ENCODE measurements at places on chromosomes 16 and 17.
A peak's percentile ranks its signal among the peaks of the same experiment; 100 is the strongest.

DNA sequence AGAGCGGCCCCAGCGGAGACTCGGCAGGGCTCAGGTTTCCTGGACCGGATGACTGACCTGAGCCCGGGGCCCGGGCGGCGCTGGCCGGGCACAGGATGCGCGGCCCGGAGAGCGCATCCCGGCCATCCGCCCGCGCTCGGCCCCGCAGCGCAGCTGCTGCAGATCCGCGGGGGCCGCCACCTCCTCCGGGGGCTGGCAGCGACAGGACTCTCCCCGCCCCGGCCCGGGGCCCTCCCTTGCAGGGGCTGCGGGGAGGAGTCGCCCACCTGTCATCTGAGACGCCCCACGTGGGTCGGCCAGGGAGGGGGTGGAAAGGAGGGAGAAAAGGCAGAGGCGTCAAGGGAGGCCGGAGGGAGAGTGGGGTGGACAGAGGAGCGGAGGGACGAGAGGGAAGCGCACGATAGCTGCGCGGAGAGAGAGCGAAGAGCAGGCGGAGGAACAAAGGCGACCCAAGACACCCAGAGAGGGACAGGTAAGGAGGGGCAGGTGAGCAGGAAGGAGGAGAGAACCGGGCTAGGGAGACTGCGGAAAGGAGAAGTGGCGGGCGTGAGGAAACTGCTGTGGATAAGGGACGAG is 471 bp upstream of the PRKAR1A start:
- peak; percentile 74 for DNase-seq

DNA sequence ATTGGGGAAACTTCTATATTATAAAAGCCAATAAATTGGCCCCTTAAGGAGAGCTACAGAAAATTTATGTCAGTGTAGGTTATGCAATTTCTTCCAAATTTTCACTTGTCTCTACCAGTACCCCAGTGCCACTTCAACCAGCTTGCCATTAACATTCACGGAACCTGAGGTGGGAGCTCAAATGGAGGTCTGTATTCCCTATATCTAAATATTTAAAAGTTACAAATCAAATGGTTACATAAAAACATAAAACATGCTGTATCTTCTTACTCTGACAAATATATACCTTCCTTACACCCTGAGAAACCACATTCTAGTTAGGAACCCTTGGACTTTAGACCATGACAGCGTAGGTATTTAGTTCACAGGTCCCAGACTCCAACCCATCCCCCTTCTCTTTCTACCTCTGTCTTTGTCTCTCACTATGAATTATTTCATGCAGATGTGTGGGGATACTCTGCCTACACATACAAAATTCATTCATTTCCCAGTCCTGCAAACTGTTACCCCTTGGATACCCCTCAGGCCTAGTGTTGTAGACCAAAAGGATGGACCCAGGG is 127.8 kb upstream of the PMFBP1 start:
- DNase-seq = no peak

GRCh38 chr17:82909322-82909904 is 69.6 kb upstream of the ZNF750 start:
- peak; percentile 30 for DNase-seq

GRCh38 chr16:46922239-46922638 is 38.1 kb downstream of the GPT2 start:
- DNase-seq = no peak

DNA sequence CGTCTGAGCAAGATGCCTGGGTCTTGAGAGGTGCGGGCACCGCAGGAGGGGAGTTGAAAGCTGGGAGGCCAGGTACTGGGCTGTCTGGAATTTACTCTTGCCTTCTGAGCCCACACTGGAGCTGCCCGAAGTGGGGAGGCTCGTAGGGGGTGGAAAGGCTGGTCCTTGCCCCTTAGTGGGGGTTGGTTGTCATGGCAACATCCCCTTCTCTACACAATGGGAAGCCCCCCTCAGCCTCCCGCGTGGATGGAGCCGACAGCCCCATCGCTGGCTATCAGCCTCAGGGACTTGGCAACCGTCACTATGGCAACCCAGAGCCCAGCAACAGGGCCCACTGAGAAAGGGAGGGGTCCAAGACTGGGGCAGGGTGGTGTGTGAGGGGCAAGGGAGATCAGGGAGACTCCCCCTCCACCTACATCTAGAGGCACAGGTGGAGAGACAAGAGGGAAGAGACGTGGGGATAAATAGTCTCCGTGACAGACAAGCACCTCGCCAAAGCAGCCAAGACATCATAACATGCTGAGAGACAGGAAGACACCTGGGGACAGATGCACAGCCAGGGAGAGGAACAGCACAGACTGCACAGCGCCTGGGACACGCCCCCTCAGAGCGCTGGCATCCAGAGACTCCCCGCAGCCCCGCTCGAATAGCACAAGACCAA is 5.3 kb upstream of the DNAH2 start:
- DNase-seq = no peak

GRCh38 chr17:46942441-46943217 is 19.7 kb downstream of the GOSR2 start:
- DNase-seq = peak; percentile 30

DNA sequence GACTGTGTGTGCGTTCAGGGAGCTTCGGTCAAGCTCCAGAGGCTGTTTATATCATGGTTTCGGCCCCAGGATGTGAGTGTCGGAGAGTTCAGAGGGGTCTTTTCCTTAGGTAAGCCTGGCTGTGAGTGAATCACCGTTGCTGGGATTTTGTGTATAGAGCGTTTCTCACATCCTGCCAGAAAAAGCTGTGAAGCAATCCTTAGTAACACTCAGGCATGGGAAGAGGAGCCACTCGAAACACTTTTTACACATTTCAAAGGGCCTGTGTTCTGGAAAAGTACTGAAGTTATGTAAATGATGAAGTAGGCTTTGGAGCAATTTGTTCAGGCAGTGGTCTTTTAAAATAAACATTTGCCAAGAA is 662 bp downstream of the PGS1 start:
- DNase-seq = no peak

- DNase-seq = peak; percentile 83
Measured at GRCh38 chr17:68290955-68291835, at the start of the genes ARSG and SLC16A6. Gene ARSG, plus strand, starts transcription at chr17:68291495. Its CDS starts 15,999 bp downstream, at chr17:68307494. Gene SLC16A6, minus strand, starts transcription at chr17:68291127. Its CDS starts 12,807 bp downstream, at chr17:68278320.

DNA sequence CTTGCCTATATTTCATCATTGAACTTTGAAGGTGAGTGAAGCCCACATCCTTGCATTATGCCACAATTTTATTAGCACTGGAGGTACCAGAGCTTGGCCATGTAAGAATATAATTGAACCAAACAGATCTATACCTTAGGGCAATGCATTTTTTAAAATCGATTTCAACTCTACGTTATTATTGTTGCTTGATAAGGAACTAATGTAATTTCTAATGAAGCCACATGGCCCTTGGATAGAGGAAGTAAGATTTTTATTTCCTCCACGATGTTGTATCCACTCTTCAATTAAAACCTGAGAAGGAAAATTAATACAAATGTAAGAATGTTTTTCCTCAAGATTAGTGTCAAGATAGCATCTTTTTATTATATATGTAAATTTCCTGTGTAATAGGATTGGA is 370.0 kb upstream of the EEF2KMT start:
- DNase-seq = no peak

DNA sequence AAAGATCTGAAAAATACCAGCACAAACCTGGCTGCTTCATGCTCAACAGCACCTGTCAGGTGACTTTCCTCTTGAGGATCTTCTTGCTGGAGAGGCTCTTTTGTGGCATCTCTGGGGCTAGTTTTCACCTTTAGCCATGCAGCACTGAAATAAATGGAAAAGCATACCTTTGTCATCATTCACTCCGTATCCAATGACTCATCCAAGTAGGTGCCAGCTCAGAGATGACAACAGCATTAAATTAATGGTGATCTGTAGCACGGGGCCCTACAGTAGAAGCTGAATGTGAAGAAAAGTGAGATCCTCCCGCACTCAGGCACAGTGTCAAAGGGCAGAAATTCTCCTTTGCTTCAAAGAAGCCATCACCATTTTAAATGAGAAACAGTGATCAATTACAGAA is 32.2 kb downstream of the KIAA0753 start:
- no peak for DNase-seq

DNA sequence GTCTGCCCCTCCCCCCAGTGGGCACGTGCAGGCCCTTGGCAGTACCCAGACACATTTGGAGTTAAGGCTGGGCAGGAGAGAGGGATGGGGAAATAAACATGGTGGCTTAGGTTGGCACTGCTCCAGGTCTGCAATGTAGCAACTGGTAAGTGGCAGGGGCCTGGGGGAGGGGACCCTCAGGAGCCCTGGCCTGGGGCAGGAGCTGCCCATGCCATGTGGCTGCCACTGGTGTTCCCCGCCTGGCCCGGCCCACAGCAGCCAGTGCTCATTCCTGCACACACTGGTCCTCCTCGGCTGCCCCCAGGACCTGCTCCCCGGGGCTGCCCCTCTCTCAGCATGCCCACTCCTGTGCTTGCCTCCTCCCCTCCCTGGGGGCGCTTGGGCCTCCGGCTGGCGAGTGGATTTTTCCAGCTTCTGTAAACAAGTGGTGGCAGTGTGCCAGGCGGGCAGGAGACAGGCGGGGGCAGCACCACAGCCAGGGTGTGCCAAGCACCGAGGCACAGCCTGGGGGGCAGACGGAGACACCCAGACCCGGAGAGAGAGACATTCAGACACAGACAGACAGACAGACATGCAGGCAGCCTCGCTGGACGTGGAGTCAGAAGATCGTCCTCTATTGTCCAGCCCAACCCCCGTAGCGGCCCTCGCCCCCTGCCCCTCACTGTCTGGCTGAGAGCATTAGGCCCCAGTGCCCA is 9.4 kb downstream of the THRA start:
- no peak for DNase-seq

All from naive thymus-derived CD4-positive, alpha-beta T cell (primary cell).